ENCODE measurements at places on chromosomes 4 and X.

GRCh38 chr4:143489106-143489505, 24.4 kb upstream of the SMARCA5 start:
- peak; percentile 25 for DNase-seq

- peak; percentile 36 for DNase-seq
Measured at GRCh38 chr4:20496068-20496467, 204.2 kb upstream of the PACRGL start.

- no peak for DNase-seq
Measured at GRCh38 chr4:89001647-89002445, 55.1 kb downstream of the FAM13A start.

DNA sequence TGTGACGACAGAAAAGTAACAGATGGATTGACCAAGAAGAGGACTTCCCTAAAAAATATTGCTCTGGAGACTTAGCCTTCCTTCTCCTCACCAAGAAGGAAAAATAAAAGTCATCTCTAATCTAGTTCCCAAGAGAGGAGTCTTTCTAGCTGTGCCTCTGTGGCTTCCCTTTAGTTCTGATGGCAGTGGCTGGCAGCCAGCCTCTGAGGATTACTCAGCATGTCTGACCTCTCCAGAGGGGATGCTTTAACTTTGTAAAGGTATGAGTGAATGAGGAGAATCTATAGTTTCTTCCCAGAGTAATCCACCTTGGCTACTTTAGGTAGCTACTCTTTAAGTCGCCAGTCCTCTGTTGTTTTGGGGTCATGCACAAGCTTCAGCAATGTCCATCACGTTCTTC, 163.9 kb upstream of the KIT start:
- no peak for DNase-seq

DNA sequence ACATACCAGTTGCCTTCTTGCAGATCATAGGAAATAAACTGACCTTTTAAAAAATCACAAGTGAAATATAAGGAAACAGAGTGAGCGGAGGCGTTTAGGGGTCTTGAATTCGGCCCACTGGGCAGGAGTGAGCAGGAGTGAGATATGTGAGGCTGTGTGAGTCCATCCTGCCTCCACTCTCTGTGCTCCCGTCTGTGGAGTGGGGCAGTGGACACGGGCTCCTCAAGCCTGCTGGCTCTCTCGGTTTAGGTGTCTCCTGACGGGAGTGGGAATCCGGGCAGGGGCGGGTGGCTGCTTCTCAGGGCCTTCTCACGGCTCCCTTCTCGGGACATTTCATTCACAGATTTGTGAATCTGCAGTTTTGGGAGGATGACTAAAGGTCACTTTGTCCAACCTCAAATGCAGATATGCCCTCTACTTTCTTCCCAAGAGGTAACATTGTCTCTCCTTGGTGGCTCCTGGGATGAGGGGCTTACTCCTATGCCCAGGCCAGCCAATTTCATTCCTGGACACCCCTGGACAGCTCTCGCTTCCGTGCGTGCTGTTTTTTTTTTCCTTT, 27.6 kb downstream of the CYTL1 start:
- no peak for DNase-seq

DNA sequence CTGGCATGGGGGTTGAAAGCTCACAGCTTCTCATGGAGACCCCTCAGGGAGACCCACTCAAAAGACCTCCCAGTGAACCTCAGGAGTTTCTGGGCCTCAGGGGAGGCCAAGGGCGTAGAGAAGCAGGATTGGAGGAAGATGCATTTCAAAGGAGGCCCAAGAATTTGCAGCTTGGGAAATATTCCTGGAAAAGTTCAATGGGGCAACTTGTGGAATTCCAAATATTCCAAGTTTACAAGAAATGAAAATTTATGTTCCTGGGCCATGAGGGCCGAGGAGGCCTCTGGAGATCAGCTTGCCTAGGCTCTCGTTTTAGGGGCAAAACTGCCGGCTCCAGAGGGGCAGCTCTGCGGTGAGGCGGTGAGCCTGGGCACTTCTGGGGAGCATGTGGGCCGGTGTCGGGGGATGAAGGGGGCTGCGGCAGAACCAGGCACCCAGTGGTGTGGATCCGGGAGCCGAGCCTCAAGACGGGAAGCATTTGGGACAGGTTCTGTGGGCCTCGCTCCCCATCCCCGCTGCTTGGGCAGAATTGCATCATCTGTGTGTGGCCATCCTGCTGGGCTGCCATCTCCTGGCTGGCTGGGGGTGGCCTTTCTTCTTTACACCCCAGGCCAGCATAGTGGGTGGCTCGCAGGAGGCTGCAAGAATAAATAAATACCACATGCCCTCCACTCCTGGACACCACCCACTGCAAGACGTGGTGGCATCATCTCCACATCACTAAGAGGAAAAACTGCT, 54.6 kb upstream of the GPR78 start:
- DNase-seq = no peak

- no peak for DNase-seq
Measured at GRCh38 chrX:132819711-132820264, 138.6 kb downstream of the HS6ST2 start.

DNA sequence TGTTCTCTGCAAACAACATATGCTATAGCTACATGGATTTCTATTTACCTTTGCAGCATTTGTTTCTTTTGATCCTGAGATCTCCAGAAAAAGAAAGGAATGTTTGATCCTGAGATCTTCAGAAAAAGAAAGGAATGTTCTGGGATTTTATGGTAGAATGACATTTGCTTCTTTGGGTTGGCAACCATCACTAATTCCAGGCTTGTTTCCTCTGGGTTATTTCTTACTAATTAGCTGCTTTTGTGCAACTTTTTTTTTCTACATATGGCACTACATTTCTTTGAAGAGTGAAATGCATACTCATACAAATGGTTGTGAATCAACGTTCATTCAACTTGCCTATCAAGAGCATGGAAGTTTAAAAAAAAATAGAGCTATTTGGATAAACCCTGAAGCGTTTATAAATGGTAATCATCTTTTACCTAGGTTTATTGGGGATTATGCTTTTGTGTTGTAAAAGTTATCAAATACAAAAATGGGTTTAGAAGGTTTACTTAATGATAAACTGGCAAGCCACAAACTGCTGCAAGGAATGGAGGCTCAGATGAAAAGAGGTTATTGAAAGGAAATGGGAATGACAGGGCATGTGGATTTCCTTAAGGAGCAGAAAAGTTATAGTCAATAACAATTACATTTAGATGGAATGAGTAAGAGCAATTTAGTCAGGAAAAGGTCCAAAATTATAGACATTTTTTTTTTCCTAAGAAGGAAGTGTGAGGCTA, 95.6 kb upstream of the PCDH18 start:
- no peak for DNase-seq

- no peak for DNase-seq
Measured at GRCh38 chrX:24774650-24775049, 80.9 kb downstream of the POLA1 start.

- no peak for DNase-seq
Measured at GRCh38 chr4:51960486-51960885, 59.7 kb downstream of the LRRC66 start.

GRCh38 chrX:49309401-49309981, 6.0 kb downstream of the GAGE10 start:
- peak; percentile 49 for DNase-seq

GRCh38 chrX:107448625-107448997, 841 bp upstream of the FRMPD3 start:
- DNase-seq = no peak

- no peak for DNase-seq
Measured at GRCh38 chrX:101530944-101531343, 19.4 kb upstream of the ARMCX1 start.

- DNase-seq = no peak
Measured at GRCh38 chr4:76953956-76954355, 4.4 kb downstream of the SEPTIN11 start.

DNA sequence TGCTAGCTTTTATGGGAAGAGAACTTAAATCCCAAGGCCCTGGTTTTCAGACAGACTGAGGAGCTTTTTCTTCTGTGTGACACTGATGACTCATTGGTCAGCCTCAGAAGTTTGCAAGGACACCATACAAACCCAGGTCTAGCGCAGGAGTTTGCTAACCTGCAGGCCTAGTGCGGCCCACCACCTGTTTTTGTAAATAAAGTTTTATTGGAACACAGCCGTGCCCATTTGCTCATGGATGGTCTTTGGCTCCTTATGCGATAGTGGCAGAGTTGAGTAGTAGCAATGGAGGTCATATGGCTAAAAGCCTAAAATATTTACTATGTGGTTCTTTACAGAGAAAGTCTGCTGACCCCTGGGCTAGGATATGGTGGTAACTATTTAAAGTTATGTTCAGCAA, 98.3 kb downstream of the STOX2 start:
- DNase-seq = no peak

GRCh38 chrX:38232079-38232686, 11.5 kb upstream of the SRPX start:
- DNase-seq = no peak

GRCh38 chrX:103586314-103586646, 965 bp downstream of the TCEAL4 start:
- no peak for DNase-seq

GRCh38 chrX:55142206-55142918, 53.5 kb downstream of the PAGE2 start:
- DNase-seq = no peak

All from suppressor macrophage treated with lipopolysaccharide for 4 hours (primary cell).